ENCODE measurements at places on chromosomes 12 and 14.

DNA sequence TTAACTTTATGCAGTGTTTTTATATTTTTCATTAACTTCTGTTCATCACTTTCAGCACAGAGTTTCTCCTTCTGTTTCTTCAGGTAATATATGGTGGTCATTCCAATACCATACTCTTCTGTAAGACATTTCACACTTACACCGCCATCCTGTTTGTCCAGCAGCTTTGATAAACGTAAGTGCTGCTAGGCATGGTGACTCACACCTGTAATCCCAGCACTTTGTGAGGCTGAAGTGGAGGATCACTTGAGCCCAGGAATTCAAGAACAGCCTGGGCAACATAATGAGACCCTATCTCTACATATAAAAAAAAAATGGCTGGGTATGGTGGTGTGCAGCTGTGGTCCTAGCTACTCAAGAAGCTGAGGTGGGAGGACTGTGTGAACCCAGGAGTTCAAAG, 55.8 kb downstream of the EXOC5 start:
- DNase-seq: no peak

- DNase-seq: no peak
These were observed 54.9 kb downstream of the SMUG1 start for GRCh38 chr12:54133772-54134375.

GRCh38 chr14:22512106-22512814, 76.8 kb downstream of the DAD1 start:
- DNase-seq: no peak

GRCh38 chr12:80636832-80637231, 70.6 kb upstream of the MYF6 start:
- DNase-seq: no peak

- no peak for DNase-seq
These were observed 328.2 kb downstream of the ZFP36L1 start for GRCh38 chr14:68464711-68465110.

DNA sequence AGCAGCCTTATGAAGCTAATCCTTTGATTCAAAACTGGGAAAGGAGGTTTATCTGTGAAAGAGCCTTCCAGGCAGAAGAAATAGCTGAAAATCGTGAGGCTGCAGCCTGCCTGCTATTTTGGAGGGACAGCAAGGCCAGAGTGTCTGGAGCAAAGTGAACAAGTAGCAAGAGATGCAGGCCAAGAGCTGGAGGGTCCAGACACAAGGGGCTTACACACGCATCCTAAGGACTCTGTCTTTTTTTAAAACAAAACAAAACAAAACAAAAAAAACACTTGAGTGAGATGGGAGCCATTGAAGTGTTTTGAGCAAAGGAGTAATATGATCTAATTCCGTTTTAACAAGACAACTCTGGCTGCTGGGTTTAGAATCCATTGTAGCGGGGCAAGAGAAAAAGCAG, 76.4 kb upstream of the BCAT1 start:
- DNase-seq: no peak

GRCh38 chr14:35471803-35472202, 62.2 kb upstream of the INSM2 start:
- no peak for DNase-seq

- peak; percentile 44 for DNase-seq
These were observed 171.7 kb upstream of the RTL1 start for GRCh38 chr14:101075025-101075800.

DNA sequence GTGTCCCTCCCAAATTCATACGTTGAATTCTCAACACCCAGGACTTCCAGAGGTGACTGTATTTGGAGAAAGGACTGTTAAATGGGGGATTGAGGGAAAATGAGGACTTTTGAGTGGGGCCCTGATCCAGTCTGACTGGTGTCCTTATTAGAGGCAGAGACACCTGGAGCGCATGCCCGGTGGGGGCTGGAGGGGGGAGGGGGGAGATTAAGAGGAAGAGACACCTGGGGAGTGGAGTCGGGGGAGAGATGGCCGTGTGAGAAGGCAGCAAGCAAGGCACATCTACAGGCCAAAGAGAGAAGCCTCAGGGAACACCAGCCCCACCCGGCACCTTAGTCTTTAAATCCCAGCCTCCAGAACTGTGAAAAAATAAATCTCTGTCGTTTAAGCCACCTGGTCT, 209.7 kb downstream of the SLC41A2 start:
- DNase-seq: no peak

DNA sequence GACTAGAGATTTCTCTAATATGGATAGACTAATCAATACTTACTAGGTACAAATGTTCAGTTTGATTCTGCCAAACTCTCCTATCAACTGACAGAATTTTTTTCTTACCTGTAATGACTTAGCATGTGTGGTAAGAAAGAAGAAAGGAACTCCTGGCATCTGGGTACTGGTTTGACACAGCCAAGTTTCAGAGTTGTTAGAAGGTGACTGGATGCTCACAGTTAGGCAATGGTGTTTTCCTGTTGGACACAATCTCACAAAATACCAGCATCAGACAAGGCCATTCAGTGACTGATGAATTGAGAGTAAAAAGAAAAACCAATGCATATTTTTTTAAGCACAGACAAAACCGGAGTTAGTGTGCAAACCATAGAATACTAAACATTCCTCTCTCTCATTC, 4.2 kb downstream of the MUCL1 start:
- no peak for DNase-seq

Measured in NK-92 treated with Interleukin-12 subunit alpha and Interleukin-12 subunit beta, amount 100 ng/mL, for 24 hours (cell line).